ENCODE measurements at places on chromosomes 5 and 9. TPM values are rescaled to one million over a fixed set of nuclear protein-coding genes. Genes with fewer than 3 reads are reported as not detected.

The C8G gene
- 2.1 TPM for polyA plus RNA-seq

The CTXN3 gene
- polyA plus RNA-seq = not detected

The MARCOL gene
- not detected for polyA plus RNA-seq

The DIMT1 gene
- polyA plus RNA-seq = 18.0 TPM

The SARDH gene
- polyA plus RNA-seq = 0.44 TPM

The PTGR1 gene
- polyA plus RNA-seq = 22.0 TPM

The MROH2B gene
- polyA plus RNA-seq = not detected

The TAF11L7 gene
- polyA plus RNA-seq = not detected

The PTGES gene
- 5.7 TPM for polyA plus RNA-seq

GRCh38 chr9:93459432-93459847, 6.1 kb upstream of the FAM120AOS start:
- peak; percentile 39 for DNase-seq

- DNase-seq = peak; percentile 19
Measured at GRCh38 chr9:74770508-74771261, 117.0 kb downstream of the TRPM6 start.

DNA sequence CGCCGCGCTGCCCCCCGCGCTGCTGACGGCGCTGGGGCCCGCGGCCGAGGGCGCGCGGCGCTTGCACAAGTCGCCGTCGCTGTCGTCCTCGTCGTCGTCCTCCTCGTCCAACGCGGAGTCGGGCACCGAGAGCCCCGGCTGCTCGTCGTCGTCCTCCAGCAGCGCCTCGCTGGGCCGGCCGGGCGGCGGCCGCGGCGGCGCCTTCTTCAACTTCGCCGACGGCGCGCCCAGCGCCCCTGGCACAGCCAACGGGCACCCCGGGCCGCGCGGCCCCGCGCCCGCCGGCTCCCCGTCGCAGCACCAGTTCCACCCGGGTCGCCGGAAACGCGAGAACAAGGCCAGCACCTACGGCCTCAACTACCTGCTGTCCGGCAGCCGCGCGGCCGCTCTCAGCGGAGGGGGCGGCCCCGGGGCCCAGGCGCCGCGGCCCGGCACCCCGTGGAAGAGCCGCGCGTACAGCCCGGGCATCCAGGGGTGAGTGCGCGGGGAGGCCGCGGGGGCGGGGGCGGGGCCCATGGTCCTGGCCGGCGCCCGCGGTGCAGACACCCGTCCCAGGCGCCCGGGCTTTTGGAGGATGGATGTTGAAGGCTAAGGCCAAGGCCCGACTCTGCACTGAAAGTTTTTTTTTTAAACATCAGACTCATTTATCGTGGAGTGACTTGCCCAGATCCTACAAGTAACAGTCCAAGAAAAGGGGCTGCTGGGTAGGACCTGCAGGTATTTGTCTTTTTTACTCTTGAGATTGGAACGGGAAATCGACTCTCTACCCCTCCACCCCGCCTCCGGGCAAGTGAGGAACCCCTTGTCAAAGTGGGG, 1.2 kb downstream of the TENT4A start:
- DNase-seq = peak; percentile 35

- DNase-seq = peak; percentile 68
Measured at GRCh38 chr9:14344053-14344524, 30.1 kb upstream of the NFIB start.

GRCh38 chr9:33435821-33436277, 11.5 kb downstream of the AQP3 start:
- no peak for DNase-seq

DNA sequence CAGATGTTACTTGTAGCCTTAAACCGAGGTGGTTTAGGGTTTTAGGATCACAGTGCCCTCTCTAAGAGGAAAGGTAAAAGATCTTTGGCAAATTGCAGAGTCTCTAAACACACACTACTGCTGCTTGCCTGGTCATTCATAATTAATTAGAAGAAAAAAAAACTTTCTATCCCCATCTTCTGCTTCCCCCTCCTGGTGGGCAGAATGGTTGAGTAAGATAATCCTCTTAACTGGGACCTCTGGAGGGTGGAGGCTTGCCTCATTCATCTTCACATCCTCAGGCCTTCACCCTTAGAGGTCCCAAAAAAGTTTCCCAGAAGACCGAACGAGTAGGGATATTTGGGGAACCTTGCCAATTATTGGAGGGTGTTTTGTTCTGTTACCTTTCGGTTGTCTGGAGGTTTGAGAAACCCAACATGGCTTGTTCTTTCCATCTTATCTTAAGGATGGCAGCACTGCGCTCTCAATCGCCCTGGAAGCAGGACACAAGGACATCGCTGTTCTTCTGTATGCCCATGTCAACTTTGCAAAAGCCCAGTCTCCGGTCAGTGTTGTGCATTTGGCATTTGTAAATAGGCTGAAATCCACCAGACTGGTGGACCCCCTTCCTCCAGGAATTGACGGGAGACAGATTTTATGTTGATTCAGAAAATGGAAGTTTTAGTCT, 97.3 kb upstream of the DMRT1 start:
- no peak for DNase-seq

- DNase-seq = peak; percentile 3
Measured at GRCh38 chr9:129276486-129277230, 98.6 kb upstream of the IER5L start.

DNA sequence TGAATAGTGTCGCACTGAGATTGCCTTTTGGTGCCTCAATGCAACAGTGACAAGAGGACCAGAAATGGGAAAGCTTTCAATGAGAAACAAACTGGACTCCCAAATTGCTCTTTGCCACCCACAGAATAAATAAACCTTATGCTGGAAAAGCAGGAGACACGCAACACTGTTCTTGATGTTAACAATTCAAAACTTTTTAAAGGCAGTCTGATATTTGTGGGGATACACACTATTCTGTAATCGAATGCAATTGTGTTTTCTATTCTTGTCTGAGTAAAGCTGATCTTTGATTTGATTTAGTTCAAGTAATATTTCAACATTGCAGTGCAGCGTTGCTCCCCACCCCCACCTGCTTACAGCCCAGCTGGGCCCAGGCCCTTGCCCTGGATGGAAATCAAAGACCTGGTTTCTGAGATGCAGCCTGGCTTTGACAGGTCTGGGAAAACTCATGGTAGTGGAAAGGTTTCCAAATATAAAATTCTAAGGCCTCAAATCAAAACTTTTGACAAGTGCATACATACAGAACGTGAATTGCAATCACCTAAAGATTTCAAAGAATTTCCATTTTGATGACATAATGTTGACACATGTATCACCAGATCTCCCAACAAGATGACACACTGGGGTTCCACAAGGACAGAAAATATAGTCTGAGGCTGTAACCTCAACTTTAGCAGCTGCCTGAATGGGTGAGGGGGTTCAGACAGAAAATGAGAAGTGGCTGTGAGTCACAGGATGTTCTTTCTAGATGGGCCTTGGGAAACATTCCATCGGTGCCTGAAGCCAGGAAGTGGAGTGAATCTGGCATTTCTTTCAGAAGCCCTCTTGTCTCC, 55.1 kb downstream of the ABCA1 start:
- DNase-seq = peak; percentile 21

- DNase-seq = no peak
Measured at GRCh38 chr5:8981016-8981415, 564.9 kb downstream of the SEMA5A start.

DNA sequence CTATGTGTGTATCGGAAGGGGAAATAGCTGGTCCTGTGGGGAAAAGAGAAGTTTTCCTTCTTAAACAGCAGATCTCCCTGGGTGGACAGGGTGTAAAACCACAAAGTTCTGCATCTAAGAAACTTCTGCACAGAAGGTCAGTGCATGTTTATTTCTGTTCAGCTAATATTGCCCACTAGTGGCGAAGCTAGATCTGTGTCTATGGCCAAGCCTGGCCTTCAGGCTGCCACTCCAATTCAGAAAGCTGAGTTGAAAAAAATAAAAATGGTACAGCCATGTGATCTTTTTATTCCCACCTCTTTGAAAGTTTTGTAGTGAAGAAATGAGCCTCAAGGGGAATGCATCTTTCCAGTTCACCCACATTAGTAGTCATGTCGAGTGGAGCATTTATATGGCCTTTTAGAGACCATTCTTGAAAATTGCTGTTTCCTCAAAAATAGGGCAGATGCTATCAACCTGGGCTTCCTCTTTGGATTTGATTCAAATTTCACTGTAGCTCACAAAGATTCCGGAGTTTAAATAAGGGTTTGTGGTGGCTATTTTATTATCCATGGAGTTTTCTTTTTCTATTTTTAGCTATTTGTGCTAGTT, 488.0 kb downstream of the PRELID2 start:
- no peak for DNase-seq

- DNase-seq = no peak
Measured at GRCh38 chr5:135386886-135387628, 12.0 kb downstream of the MACROH2A1 start.

- no peak for DNase-seq
Measured at GRCh38 chr9:13750639-13751038, 471.1 kb upstream of the MPDZ start.

GRCh38 chr9:83537331-83538171, 650 bp downstream of the FRMD3 start:
- DNase-seq = peak; percentile 26

DNA sequence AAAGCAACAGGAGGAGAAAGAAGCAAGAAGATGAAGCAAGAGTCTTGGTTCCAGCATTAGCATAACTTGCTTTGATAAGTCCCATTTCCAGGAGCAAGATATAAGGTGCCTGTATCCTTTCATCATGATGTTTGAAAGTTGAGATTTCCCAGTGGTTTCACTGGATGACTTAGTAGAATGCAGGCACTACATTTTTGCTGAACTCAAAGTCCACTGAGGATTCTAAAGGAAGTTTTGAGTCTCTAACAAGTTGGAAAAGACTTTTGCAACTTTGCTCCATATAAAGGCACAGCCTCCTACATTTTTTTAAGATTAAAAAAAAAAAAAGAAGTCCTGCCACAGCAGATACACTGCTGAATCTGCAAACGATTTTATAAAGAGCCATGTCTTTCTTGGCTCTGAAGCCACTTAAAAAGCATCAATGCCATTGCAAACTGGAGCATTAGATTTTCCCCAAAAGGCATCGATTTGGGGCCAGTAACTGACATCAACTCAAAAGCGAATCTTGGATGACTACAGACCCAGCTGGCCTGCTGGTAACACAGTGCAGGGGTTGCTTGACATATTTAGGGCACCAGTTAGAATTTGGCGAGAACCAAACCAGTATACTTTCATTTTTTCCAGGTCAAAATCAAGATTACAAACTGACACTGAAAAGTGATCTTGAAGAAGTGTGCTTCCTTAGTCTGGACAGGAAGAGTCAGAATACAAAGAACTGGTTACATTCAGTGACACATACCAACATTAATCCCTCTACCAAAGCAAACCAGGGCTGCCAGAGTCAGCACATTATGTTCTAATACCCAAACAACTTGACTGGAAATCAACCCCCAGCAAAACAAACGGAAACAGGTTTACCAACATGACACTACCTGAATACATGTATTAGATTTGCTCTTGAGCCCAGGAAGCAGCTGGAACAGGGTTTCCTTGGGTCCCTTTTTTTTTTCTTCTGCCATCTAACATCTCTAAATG, 39.1 kb upstream of the KCNV2 start:
- DNase-seq = no peak

DNA sequence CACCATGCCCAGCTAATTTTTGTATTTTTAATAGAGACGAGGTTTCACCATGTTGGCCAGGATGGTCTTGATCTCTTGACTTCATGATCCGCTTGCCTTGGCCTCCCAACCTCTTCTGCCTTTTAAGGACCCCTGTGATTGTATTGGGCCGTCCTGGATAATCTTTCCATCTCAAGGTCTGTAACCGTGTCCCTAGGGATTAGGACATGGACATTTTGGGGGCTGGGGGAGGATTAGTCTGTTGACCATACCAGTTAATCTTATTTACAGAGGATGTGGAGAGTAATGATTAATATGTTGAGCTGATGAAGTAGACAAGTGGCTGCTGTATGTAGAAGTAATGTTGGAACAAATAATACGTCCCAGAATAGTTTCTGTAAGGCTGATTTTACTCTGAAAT, 23.1 kb downstream of the LNPEP start:
- no peak for DNase-seq

DNA sequence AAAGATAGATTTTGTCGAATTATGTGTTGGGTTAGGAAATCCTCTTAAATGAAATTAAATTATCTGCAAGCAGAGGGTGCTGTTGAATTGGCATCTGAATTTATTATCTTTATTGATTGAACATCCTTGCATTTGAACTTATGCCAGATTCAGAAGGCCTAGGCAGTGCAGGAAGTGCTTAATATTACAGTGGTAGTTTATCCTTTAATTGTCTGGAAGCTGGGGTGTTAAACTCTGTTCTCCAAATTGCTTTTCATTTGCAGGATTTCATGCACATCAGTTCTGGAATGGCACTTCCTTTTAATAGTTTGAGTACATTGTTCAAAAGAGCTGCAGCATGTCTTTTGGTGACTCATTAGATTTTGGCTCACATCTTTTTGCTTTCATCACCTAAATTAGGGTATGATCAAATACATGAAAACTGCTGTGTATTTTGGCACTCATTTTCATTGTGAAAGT, 186.3 kb downstream of the KDM4C start:
- DNase-seq = no peak

- no peak for DNase-seq
Measured at GRCh38 chr5:171867786-171868185, 82.2 kb downstream of the SMIM23 start.

DNA sequence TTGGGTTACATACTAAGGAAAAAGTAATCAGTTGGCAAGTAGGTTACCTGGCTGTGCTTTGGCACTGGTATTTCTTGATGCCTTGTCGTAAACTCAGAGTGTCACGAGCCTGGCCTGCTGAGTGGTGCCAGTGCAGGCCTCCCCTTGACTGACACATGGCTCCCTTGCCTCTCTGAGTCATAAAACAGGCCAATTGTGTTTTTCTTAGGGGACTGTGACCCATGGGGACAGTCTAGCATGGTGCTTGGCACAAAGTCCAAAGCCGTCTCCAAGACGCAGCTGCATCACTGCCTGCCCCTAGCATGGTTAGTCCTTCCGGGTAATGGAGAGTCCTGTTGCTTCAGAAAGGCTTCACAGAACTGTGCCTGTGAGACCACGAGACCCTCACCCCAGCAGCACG, 132.5 kb downstream of the MVB12B start:
- DNase-seq = no peak

- DNase-seq = no peak
Measured at GRCh38 chr5:160567031-160567705, 145.5 kb downstream of the PTTG1 start.

GRCh38 chr9:37511016-37512010, 25.6 kb downstream of the POLR1E start:
- DNase-seq = no peak

GRCh38 chr5:115098041-115098702, 71.5 kb downstream of the TRIM36 start:
- no peak for DNase-seq
